ENCODE measurements at places on chromosomes 5 and 9. TPM values are rescaled to one million over a fixed set of nuclear protein-coding genes. Genes with fewer than 3 reads are reported as not detected.

- no peak overlapping the region for H3K4me3 ChIP-seq
- DNase-seq: no peak
- H3K4me1 ChIP-seq: no peaks in the 10 kb centered on the region
- H3K36me3 ChIP-seq: no peaks in the 10 kb centered on the region
- no peak overlapping the region for H3K27ac ChIP-seq
These were observed 100.9 kb downstream of the GABBR2 start for GRCh38 chr9:98607787-98608186.

Gene GABRA1
- total RNA-seq: not detected

Gene SEMA6A
- total RNA-seq: not detected

Gene FOXD4L4
- total RNA-seq: not detected

DNA sequence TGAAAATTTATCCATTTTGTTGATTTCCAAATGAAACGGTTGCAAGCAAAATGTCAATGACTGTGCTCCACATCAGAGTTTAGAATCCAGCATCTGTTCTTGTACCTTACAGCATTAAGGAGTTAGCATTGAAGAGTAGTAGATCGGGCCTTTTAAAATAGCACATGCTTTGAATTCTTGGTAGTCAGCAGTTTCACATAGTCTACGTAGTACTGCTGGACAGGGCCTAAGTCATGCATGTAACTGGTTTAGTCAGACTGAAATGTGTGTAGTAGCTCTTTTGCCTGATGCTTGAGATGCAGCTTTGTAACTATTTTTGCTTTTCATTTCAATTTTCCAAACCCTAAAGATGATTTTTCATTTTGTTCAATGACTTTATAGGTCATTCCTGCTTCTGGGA, 19.8 kb downstream of the LECT2 start:
- DNase-seq: no peak
- no peak overlapping the region for H3K27ac ChIP-seq
- no peaks in the 10 kb centered on the region for H3K36me3 ChIP-seq
- H3K27me3 ChIP-seq: peaks cover 31% of the 10 kb centered on the region

DNA sequence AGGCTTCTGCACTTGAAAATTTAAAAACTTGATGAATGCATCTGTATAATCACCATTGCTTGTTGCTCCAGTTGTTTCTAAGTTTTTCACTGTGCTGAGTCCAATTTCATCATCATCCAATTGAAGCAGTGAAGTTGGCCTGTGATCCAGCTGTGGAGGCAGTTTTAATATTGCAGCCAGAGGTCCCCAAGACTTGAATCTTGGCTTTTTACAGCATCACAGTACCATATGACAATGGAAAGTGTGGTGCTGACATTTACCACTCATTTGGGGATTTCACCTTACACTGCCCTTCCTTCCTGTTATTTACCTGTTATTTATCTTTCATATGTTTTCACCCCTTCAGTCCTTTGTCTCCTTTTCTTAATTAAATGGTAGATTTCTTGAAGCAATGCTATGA, 76.2 kb upstream of the SPIN1 start:
- H3K27ac ChIP-seq: peak overlapping the region; percentile 97
- peaks cover 47% of the 10 kb centered on the region for H3K4me1 ChIP-seq
- peak; percentile 18 for DNase-seq
- no peaks in the 10 kb centered on the region for H3K36me3 ChIP-seq
- peak overlapping the region; percentile 55 for H3K4me3 ChIP-seq
- no peaks in the 10 kb centered on the region for H3K27me3 ChIP-seq

DNA sequence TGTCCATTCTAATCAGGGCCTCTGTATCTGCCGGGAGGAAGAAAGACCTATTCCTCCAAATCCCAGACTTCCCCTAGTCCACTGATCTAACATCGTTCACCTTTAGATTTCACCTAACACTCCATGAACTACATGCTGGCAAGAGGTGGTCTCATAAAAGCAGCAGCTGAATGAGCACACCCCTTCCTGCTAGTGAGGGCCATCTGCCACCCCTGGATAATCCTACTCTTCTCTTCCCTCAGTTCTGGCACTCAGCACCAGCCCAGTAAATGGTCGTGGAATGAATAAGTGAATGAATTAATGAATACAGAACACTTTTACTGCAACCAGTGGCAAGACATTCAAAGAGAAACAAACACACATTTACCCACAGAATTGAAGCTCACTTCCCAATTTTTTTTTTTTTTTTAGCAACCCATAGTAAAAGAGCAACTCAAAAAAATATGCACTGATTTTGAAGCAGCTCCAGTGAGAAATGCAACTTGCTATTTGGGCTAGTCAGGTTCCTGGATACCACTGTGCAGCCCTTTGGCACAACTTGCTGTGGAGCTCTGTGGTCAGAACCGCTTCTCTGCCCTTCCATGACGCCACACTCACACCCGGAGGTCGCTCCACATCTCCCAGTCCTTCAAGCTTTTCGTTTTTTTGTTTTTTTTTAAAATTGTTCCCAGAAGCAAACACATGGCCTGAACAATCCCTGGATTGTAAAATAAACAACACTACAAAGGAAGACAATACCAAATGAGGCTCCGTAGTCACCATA, 6.2 kb downstream of the RNF183 start:
- no peaks in the 10 kb centered on the region for H3K27me3 ChIP-seq
- no peak overlapping the region for H3K27ac ChIP-seq
- H3K4me3 ChIP-seq: no peak overlapping the region
- peaks cover 2% of the 10 kb centered on the region for H3K36me3 ChIP-seq
- DNase-seq: no peak

DNA sequence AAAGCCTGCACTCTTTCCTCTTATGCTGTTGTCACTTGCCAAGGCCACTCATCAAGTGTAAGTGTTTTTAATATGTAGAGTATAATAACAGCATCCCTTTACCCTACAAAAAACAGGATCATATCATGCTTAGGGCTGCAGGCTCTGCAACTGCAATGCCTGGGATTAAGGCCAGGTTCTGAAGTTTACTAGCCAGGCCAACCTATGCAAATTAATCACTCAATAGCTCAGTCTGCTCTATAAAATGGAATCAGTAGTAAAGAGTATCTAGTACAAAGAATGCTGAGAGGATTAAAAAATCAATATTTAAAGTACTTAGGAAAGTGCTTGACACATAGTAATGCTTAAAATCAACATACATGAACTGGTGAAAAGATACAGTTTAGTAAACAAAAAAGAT, 253.3 kb downstream of the EDIL3 start:
- no peak for DNase-seq
- H3K27me3 ChIP-seq: no peaks in the 10 kb centered on the region
- H3K27ac ChIP-seq: no peak overlapping the region
- H3K4me3 ChIP-seq: no peak overlapping the region

GRCh38 chr5:156896546-156896945, 46.5 kb downstream of the PPP1R2B start:
- no peaks in the 10 kb centered on the region for H3K36me3 ChIP-seq
- no peak overlapping the region for H3K4me3 ChIP-seq
- H3K27me3 ChIP-seq: no peaks in the 10 kb centered on the region
- no peak for DNase-seq

DNA sequence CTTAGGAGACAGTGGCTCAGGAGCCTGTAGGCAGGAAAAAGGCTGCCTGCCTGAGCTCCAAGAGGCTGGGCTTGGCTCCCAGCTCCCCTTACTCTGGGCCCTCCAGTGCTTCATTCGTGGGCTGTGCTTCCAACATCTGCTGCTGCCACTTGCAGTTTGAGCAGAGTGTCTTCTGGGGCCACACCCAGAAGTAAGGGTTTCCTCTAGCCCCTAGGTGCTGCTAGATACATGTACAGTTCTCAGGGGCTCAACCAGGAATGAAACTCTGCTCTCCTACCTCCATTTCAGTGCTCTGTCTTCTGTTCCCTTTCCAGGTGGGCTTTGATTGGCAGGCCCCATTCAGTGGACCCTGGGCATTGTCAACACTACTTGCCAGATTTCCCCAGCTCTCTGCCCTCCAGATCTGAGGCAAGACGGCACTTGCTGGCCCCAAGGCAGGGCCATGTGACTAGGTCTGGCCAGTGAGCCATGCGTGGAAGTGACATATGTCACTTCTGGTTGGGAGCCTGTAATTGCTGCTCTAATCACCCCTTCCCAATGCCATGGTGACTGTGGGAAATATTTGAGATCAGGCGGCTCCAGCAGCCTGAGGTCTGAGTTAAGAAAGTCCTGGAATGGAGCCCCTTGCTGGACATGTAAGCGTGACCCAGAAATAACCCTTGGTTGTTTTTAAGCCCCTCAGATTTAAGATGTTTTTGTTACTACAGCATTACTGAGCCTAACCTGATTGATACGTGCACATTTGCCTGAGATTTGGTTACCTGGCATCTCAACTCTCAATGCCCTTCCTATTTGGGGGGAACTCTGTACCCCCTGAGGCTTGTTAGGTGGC, 9.4 kb upstream of the BOD1 start:
- no peaks in the 10 kb centered on the region for H3K4me1 ChIP-seq
- no peaks in the 10 kb centered on the region for H3K36me3 ChIP-seq
- no peak overlapping the region for H3K4me3 ChIP-seq
- peaks cover 4% of the 10 kb centered on the region for H3K27me3 ChIP-seq
- H3K27ac ChIP-seq: no peak overlapping the region
- no peak for DNase-seq

GRCh38 chr9:121750715-121751623, 99.5 kb downstream of the DAB2IP start:
- H3K27ac ChIP-seq: no peak overlapping the region
- H3K4me1 ChIP-seq: peaks cover 14% of the 10 kb centered on the region
- DNase-seq: no peak
- H3K4me3 ChIP-seq: no peak overlapping the region

DNA sequence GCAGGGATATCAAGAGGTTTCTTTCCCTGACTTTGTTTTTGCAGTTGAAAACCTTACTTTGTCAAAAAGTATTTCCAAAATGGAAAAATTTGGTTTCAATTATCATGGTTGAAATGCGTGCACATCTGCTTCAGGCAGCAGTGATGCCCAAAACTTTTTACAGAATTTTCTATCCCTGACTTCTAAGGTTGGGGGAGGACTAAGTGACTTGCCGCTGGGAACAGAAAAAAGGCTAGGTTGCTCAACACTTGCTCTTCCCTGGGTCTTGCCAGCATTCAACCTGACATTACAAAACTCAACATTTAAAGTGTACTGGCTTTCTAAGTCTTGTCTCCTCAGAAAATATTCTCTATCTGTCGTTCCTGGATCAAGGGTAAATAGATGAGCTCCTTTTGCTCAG, 4.7 kb downstream of the KLHL3 start:
- DNase-seq: no peak
- H3K27me3 ChIP-seq: no peaks in the 10 kb centered on the region
- no peak overlapping the region for H3K4me3 ChIP-seq
- no peaks in the 10 kb centered on the region for H3K36me3 ChIP-seq
- peaks cover 40% of the 10 kb centered on the region for H3K4me1 ChIP-seq

DNA sequence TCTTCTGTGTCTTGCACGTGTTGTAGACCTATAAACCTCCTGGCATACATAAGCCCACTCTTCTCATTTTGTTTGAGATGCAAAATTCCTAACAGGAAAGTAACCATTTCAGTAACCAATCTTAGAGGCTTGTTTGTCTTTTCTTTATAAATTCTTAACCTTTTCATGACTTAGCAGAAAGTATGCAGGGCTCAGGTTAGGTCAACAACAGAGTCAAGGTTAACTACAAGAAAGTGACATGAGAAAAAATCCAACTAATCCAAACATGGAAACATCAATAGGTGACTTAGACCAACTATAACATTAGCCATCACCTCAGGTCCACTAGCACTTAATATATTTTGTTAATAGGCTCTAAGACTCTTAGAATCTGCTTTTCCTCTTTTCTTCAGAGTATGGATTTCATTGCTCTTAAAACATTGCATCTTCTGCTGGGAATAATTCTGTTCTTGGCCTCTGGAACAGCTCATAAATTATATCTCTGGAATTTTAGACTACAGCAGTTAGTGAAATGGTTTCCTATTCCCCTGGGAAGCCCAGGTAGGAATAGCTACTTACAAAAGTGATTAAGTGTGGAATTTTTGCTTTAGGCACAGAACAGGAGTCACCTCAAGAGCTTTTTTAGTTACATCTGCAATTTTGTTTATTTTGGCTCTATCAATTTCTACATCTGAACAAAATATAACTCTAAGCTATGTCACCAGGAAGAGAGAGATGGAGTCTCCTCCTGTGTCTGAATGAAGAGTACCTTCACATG, 155.3 kb upstream of the ANKRD55 start:
- H3K4me1 ChIP-seq: no peaks in the 10 kb centered on the region
- no peaks in the 10 kb centered on the region for H3K27me3 ChIP-seq
- H3K27ac ChIP-seq: no peak overlapping the region
- H3K36me3 ChIP-seq: peaks cover 3% of the 10 kb centered on the region
- no peak for DNase-seq
- no peak overlapping the region for H3K4me3 ChIP-seq

- DNase-seq: no peak
- no peaks in the 10 kb centered on the region for H3K36me3 ChIP-seq
- H3K27me3 ChIP-seq: no peaks in the 10 kb centered on the region
These were observed 212.7 kb upstream of the PIK3R1 start for GRCh38 chr5:68002836-68003235.

DNA sequence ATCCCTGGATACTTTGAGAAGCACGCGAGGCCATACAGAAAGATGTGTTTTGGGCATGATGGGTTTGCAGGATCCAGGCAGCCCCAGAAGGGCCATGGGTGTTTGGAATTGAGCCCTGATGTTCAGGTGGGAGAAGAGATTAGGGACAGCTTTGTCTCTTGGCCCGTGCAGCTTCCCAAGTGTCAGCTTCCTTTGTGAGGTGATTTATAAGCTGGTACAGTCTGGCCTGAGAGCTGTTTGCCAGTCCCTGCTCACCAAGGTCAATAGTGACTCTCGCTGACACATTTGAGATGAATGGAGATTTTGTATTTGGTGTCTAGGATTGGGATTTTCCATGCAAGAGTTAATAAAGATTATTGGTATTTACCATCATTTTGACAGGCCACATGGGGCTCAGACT, 165.9 kb downstream of the ICE1 start:
- no peak overlapping the region for H3K27ac ChIP-seq
- peaks cover 5% of the 10 kb centered on the region for H3K27me3 ChIP-seq

Gene ACOT12
- not detected for total RNA-seq

- no peaks in the 10 kb centered on the region for H3K36me3 ChIP-seq
- H3K27me3 ChIP-seq: peaks cover under 1% of the 10 kb centered on the region
- H3K4me3 ChIP-seq: no peak overlapping the region
- no peak for DNase-seq
- H3K27ac ChIP-seq: no peak overlapping the region
These were observed 12.3 kb upstream of the PPP2R2B start for GRCh38 chr5:146890731-146891440.

GRCh38 chr5:126233256-126233655, 190.0 kb upstream of the GRAMD2B start:
- H3K36me3 ChIP-seq: no peaks in the 10 kb centered on the region
- H3K27me3 ChIP-seq: peaks cover 4% of the 10 kb centered on the region
- H3K27ac ChIP-seq: no peak overlapping the region
- no peak overlapping the region for H3K4me3 ChIP-seq
- peaks cover 1% of the 10 kb centered on the region for H3K4me1 ChIP-seq

DNA sequence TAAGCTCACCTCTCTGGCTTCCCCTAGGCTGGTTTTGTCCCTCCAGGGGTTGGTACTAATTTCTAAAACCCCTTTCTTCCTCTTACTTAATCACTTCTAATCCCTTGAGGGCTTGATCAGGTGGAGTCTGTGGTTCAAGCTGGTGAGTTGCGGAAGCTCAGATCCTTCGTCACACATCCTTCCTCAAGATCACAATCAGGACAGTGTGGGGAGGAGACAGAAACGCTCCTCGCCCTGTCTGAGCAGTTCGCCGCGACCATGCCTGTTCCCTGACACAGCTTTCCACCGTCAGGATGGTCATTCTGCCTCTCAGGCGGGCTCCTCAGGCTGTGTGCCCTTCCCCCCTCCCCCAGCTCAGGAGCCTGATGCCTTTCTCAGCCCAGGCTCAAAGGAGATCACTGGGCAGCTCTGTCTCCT, 24.3 kb downstream of the CPLX2 start:
- peak; percentile 14 for DNase-seq
- peaks cover 21% of the 10 kb centered on the region for H3K4me1 ChIP-seq
- H3K4me3 ChIP-seq: no peak overlapping the region
- H3K27ac ChIP-seq: no peak overlapping the region

All from activated naive CD8-positive, alpha-beta T cell treated with anti-CD3 and anti-CD28 coated beads for 36 hours (primary cell).